Fibroblast of the aortic adventitia (primary cell): ENCODE measurements at places on chromosomes 16 and 17.

DNA sequence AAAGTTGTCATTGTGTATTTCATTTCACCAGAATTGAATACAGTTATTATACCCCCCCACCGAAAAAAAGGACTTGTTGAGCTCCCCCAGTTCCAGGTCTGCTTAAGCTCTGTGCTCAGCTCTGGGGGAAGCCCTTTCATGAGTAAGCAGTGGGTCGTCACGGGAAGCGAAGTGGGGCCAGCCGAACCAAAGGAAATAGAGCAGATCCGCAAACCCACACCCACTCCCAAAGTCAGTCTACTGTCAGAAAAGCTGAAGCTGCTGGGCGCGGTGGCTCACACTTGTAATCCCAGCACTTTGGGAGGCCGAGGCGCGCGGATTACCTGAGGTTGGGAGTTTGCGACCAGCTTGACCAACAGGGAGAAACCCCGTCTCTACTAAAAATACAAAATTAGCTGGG lies 50.1 kb downstream of the PECAM1 start:
- DNase-seq = no peak

DNA sequence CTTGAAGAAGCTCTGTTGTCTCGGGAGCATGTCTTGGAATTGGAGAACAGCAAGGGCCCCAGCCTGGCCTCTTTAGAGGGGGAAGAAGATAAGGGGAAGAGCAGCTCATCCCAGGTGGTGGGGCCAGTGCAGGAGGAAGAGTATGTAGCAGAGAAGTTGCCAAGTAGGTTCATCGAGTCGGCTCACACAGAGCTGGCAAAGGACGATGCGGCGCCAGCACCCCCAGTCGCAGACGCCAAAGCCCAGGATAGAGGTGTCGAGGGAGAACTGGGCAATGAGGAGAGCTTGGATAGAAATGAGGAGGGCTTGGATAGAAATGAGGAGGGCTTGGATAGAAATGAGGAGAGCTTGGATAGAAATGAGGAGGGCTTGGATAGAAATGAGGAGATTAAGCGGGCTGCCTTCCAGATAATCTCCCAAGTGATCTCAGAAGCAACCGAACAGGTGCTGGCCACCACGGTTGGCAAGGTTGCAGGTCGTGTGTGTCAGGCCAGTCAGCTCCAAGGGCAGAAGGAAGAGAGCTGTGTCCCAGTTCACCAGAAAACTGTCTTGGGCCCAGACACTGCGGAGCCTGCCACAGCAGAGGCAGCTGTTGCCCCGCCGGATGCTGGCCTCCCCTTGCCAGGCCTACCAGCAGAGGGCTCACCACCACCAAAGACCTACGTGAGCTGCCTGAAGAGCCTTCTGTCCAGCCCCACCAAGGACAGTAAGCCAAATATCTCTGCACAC lies 21.2 kb downstream of the AKAP1 start:
- DNase-seq = no peak

- no peak for DNase-seq
Measured at GRCh38 chr17:73547790-73548189, 96.5 kb downstream of the SDK2 start.

- DNase-seq = peak; percentile 34
Measured at GRCh38 chr17:8122924-8123694, 797 bp downstream of the HES7 start.

- DNase-seq = no peak
Measured at GRCh38 chr16:67551972-67552371, 10.4 kb upstream of the CTCF start.

- no peak for DNase-seq
Measured at GRCh38 chr16:12395268-12395667, 408.4 kb downstream of the CPPED1 start.

DNA sequence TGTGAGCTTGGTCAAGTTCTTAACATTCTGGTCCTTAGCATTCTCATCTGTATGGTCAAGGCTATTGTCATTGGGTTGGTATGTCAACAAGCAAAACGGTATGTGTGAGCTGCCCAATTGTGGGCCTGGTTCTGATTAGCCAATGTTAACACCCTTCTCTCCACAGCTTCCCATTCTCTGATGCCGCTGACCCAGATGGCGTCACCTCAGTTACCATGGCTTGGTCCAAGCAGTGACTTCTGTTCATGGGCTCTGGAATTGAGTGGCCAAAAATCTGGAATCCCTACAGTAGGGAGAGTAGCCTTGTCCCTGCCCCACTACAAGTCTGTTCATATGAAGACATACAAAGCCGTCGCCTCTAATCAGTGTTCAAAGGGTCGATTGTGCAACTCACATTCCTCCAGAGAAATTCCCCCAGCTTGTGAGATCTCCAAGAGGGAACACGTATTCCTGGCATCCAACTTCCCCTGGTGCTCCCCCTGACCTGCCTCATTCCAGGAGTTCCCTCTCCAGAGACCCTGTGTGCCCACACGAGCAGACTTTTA lies 15.8 kb downstream of the TMEM98 start:
- peak; percentile 87 for DNase-seq

DNA sequence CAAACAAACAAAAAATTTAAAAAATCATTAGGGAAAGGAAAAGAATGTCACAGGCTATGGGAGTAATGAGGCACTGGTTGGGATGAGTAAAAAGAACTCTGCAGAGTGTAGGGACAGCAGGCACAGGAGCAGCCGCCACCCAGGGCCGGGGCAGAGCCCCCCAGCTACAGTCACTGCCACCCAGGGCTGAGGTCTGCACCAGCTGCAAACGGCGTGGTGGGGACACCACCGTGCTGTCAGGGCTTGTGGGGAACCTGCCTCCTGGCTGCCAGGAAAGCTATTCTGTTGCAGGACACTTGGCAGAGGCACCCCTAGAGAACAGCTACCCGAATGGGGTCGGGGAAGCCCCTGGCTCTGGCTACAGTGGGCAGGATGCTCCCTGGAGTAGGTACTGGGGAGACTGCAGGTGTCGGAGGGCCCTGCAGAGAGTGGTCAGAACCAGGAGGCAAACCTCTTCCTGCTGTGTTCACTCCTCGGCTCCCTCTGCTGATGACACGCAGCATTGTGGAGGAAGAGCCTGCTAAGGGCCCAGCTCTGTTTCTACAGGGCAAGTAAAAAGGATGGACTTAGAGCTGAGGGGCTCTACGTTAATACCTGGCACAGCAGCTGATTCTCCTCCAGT lies 32.3 kb upstream of the CAPN15 start:
- DNase-seq = peak; percentile 43

GRCh38 chr17:76529224-76530094 lies 8.1 kb downstream of the CYGB start:
- peak; percentile 97 for DNase-seq

DNA sequence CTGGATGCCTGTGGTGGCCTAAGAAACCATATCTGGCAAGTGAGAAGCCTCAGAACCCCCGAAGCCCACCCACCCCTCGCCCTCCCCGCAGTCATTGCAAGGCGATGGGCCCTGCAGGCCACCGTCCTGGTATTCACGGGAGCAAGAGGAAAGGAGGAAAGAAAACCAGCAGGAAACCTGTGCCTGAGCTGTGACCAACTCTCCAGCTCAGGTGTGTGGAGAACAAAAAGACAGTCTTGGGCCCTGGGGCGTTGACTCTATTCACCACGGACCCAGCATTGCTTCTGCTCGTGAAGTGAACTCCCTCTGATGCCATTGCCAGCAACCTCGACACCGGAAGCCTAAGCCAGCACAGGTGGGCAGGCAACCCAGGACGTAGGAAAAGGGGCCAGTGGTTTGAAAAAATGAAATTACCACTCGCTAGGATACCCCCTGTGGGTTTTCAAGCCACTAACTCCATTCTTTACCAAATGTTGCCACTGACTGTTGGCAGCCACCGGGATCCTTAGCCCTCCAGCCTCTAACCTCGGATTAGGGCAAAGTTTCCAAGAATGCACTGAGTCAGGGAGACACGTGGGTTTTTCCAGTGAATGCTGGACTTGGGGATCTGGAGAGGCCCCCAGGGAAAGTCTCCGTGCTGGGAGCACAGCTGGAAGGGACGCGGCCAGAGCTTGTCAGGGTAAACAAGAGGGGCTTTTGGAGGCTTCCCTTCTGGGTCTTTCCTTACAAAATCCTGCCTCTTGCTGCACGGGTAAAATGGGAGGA lies 25.1 kb downstream of the FA2H start:
- DNase-seq = no peak

DNA sequence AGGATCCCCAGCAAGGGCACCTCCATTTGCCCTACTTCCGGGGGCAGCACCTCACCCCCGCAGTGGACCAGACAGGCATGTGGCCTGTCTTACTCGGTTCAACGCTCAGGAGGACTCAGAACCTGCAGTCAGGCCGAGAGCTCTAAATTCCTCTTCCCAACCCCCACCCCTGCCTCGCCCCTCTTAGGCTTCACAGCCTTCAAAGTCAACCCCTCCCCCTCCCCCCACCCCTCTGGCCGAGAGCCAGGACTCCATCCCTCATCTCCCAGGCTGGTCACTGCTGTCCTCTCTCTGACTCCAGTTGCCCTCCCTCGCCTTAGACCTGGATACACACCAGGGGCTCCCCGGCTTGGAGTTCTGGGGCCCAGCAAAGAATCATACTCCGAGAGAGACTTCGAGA lies 8.1 kb upstream of the HS3ST6 start:
- no peak for DNase-seq

DNA sequence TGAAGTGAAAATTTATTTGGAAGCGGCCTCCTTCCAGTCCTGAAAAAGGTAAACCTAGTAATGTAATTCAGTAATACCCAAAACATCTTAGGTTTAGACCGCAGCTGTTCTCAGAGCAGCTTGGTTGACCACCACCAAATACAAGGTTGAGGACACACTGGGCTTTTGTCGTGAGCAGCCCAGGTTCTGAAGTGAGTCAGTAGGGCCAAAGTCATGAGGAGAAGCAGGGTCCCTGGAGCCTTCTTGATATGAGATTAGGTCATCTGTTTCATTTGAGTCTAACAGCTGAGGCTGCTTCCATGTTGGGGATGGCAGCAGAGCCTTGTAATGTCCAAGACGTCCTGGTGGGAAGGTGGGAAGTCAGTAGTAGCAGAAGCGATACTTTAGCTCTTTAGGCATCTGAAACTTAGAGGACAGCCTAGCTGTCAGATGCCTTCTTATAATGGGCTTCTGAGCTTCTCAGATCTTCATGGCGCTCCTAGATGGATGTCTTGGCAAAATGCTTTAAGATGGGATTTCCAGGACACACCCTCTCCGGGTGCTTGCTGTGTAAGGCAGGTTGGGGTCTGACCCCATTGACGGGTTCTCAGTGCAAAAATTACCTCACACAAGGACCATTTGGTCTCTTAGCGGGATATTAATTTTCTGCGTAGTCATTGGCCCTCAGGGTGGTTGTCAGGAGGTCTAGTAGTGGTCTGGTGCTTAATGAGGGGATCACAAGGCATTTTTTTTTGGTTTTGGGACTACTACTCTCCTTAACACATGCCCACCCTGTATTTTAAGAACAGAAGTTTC lies 2.4 kb downstream of the ALKBH5 start:
- peak; percentile 33 for DNase-seq

GRCh38 chr16:55089600-55089999 lies 158.9 kb downstream of the IRX5 start:
- no peak for DNase-seq

DNA sequence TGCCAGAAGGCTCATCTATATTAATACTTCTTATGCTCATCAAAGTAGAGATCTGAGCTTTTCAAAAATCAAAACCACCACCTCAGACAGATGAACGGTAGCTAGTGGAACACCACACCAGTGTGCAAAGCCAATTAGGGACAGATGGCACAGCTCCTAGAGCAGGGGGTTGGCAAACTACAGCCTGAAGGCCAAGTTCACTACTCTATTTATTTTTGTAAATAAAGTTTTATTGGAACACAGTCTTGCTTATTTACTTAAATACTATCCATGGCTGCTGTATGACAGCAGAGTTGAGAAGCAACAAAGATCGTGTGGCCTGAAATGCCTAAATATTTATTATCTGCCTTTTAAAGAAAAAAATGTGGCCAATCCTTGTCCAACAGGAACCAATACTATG lies 56.8 kb downstream of the AMFR start:
- DNase-seq = no peak

DNA sequence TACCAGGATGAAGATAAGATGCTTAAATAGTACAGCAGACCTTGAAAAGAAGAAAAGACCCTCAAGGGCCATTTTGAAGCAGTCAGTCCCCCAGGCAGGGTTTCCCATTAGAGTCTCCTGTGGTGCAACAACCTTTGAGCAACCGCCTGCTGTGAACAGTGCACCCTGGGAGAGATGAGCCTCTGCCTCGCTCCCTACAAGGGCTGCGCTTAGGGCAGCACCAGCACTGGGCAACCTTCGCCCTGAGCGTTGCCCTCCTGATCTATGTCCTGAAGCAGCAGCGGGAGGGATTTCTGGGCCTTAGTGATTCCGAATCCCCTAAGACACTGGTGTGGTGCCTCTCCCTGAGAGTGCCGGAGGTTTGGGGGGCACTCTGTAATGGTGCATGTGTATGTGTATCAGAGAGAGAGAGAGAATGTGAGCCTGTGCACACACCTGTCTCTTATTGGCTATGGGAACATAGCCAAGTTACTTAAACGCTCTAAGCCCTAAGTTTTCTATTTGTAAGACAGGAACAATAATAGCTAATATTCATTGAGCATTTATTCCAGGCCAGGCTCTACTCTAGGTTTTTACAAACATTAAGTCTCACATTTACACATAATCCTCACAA lies 25.2 kb upstream of the ABCC12 start:
- no peak for DNase-seq

DNA sequence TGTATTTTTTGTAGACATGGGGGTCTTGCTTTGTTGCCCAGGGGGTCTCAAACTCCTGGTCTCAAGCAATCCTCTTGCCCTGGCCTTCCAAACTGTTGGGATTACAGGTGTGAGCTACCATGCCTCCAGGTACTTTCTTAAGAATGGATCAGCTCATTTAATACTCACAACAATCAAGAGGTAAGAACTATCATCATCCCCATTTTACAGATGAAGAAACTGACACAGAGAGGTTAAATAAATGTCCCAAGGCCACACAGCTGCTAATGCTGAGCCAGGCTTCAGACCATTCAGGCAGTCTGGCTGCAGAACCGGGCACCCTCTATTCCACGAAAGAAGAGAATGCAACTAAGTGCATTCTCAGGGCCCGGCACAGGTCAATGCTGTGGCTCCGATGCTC lies 22.0 kb downstream of the CCDC102A start:
- no peak for DNase-seq

- DNase-seq = no peak
Measured at GRCh38 chr17:45896803-45897693, 2.7 kb downstream of the MAPT start.

- DNase-seq = peak; percentile 73
Measured at GRCh38 chr16:9053006-9053601, 38.3 kb upstream of the HAPSTR1 start.

DNA sequence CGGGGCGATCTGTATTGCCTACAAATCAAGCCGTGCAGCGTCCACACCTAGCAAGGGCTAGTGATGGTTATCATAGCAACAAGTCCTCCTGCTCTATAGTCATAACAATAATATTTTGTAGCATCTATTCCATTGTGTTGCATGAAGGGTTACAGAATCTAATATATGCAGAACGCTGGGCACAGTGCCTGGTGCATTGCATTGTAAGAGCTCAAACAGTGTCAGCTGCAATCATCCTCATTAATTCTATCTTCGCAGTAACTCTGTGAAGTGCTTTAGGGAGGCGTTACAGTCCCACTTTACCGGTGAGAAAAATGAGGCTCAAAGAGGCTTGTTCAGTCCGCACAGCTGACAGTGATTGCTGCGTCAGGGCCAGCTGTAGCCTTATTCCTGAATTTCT lies 149.4 kb downstream of the RBFOX1 start:
- DNase-seq = no peak

GRCh38 chr17:47866941-47867340 lies 16.0 kb upstream of the SP6 start:
- DNase-seq = peak; percentile 72
